ENCODE measurements at places on chromosomes 12 and 14. TPM values are rescaled to one million over a fixed set of nuclear protein-coding genes. Genes with fewer than 3 reads are reported as not detected.

TCL1A gene
- total RNA-seq, result 0.30 TPM

SYNDIG1L gene
- total RNA-seq, result not detected

IFT43 gene
- 24.2 TPM for total RNA-seq

DNA sequence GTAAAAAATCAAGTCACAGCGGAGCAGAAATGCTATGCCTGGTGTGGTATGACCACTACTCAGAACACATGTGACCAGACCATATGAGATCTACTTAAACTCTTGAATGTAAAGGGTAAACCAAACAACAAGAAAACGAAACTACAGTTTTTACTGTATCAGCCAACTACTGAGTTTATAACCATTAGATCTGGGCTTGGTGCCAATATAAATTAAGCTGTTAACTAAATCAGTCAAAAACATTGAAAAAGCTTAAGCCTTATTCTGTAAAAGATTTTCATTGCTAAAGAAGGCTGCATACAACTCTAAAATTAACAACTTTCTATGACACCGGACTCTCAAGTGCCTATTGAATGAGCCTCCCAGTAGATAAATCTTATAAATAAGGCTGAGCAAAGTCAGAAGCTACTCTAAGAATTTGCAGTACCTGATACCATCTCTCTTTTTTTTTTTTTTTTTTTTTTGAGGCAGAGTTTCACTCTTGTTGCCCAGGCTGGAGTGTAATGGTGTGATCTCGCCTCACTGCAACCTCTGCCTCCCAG is 35.4 kb downstream of the SPTLC2 start:
- no peaks in the 10 kb centered on the region for H3K4me1 ChIP-seq
- H3K27ac ChIP-seq, result peak overlapping the region; percentile 44
- no peaks in the 10 kb centered on the region for H3K36me3 ChIP-seq

- H3K4me3 ChIP-seq, result no peak overlapping the region
- no peak overlapping the region for H3K27ac ChIP-seq
- no peaks in the 10 kb centered on the region for H3K27me3 ChIP-seq
- no peaks in the 10 kb centered on the region for H3K36me3 ChIP-seq
- no peaks in the 10 kb centered on the region for H3K4me1 ChIP-seq
Measured at GRCh38 chr12:12645485-12645884, 33.8 kb downstream of the CREBL2 start.

DNA sequence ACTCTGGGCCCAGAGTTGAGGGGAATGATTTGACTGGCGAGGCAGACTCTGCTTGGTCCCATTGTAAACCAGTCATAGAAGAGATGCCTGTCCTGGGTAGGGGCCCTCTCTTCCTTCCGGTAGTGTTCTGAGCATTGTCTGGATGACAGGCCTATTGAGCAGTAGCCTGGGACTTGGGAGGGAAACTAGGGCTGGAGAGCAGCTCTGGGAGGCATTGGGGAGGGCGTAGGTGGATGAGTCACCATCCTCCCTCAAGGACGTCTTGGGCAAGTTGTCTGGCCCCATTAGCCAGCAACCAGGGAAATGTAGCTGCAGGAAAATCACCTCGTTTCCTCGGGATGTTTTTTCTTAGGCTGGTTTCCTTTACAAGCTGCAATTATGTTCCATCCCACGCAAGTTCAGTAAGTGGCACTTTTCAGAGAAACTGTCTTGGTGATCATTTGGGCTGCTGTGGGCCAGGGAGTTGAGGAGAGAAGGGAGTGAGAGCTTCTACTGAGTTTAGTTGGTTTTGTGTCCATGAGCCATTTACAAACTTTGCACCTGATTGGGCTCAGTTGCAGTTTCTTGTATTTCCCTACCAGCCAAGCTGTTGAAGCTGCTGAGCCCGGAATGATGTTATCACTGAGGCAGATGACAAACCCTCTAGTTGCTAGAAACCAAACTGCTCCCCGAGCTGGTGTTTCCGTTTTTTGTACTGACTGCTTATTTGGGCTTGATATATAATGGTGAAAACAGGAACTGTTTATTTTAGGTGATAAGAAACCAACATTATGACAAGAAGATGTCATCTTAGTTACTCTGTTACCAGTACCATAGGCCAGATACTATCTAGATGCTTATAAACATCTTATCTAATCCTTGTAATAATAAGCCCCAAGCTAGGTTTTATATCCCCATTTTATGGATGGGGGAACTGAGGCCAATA is 147.6 kb downstream of the CHST11 start:
- peak; percentile 89 for DNase-seq
- peak overlapping the region; percentile 49 for H3K4me3 ChIP-seq
- H3K27me3 ChIP-seq, result no peaks in the 10 kb centered on the region
- H3K27ac ChIP-seq, result peak overlapping the region; percentile 78
- H3K4me1 ChIP-seq, result peaks cover 41% of the 10 kb centered on the region
- H3K36me3 ChIP-seq, result no peaks in the 10 kb centered on the region

- H3K27me3 ChIP-seq, result no peaks in the 10 kb centered on the region
- no peaks in the 10 kb centered on the region for H3K4me1 ChIP-seq
- H3K36me3 ChIP-seq, result no peaks in the 10 kb centered on the region
- H3K27ac ChIP-seq, result no peak overlapping the region
Measured at GRCh38 chr12:59861635-59862034, 265.8 kb downstream of the SLC16A7 start.

- H3K4me1 ChIP-seq, result peaks cover 18% of the 10 kb centered on the region
- no peak overlapping the region for H3K27ac ChIP-seq
- H3K4me3 ChIP-seq, result no peak overlapping the region
- no peaks in the 10 kb centered on the region for H3K27me3 ChIP-seq
Measured at GRCh38 chr12:122460061-122460460, 37.6 kb upstream of the CLIP1 start.

All from HCT116 (cell line).